Activated naive CD8-positive, alpha-beta T cell treated with anti-CD3 and anti-CD28 coated beads, Interleukin-2, amount 10 ng/mL, durations not matched to agents 7 days and 5 days (primary cell): ENCODE measurements at places on chromosomes 2 and 18.

- DNase-seq: no peak
Measured at GRCh38 chr2:224573724-224574123, 11.4 kb downstream of the CUL3 start.

DNA sequence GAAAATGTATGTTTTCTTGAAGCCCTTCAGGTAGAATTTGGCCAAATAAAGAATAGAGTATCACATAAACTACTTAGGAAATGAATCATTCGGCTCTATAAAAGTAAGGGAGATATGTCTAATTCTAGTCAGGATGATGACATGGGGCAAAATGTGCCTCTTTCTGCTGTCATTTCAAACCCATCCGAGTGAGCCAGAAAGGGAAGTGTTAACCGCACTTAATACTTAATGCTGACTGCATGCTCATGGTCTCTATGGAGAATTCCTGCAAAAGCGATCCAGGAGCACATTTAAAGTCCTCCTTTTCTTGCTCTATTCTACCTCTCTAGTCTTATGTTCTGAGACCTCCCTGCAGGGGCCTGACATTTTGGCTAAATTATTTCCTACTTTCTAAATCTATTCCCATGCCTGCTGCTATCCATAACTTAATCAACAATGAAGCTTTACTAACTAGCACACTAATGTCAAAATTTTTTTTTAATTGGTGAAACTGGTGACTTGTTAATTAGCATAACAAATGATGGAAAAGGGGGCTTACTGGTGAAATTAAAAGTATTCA, 127.4 kb downstream of the CDC42EP3 start:
- DNase-seq: no peak

DNA sequence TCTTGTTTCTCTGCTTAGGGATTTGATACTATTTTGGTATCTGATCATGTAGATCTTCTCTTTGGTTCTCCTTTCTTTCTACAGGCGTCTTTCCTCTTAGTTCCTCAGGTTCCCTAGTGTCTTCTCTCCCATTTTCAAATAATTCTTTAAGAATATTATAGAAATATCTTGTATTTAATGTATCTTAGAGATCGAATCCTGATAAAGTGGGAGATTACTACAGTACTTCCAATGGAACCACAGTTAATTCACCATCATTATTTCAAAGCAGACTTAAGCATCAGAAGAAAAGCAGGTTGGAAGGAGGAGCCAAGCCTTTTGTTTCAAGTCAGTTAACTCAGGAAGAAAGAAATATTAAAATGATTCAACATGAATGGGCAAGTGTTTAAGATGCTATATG, 1.1 kb upstream of the CHN1 start:
- no peak for DNase-seq

GRCh38 chr18:58239879-58240278, 195.9 kb downstream of the NEDD4L start:
- no peak for DNase-seq

GRCh38 chr18:3060667-3061580, 48.0 kb upstream of the LPIN2 start:
- DNase-seq: peak; percentile 55

DNA sequence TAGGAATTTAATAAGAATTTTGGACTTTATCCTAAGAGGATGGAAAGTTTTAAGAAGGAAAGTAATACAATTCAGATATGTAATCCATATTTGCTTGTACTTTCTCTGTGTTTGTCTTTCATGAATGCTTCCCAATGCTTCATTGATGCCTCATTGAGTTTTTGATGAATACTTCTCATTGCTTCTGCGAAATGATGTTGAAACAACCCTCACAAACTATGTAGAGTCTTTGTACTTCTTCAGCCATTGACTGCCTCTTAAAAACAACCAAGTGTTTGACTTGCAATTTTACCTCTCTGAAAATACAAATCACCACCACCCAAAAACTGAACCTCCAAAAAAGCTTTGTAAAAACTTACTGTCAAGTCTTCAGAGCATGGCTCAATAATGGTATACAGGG, 424.1 kb downstream of the ERBB4 start:
- no peak for DNase-seq

DNA sequence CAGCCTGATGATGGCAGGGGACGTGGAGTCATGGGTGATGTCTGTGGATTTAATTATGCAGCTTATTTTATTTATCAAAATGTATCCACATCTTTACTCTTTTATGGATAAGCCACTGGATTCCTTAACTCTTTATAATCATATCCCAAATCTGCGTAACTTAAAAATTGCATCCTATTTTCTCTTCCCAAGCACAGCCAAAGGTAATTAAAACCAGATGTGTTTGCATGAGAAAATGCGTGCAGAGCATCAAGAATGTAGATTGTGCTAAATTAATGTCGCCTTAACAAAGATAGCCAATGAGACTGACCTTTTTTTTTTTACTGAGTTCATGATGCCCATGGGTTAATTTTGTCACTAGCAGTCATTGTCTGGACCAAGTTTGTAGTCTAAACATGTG, 10.0 kb downstream of the SH3RF3 start:
- DNase-seq: no peak

DNA sequence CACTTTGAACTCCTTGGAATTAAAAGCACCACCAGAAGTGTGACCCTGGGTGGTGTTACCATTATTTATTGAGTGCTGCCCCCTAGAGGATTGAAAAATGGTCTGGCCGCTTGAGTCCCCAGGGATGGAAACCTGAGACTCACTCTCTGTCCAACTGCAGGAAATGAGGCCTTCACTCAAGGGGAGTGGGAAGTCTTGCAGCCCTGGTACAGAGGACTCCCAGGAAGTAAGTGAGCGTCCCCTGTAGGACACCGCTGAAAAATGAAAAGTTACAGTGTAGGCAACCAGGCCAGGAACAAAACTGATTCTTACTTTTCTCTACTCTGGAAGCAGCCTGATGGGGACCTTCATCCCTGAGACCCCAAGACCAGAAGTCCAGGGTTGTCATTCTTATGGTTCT, 2.2 kb upstream of the NRP2 start:
- peak; percentile 39 for DNase-seq

DNA sequence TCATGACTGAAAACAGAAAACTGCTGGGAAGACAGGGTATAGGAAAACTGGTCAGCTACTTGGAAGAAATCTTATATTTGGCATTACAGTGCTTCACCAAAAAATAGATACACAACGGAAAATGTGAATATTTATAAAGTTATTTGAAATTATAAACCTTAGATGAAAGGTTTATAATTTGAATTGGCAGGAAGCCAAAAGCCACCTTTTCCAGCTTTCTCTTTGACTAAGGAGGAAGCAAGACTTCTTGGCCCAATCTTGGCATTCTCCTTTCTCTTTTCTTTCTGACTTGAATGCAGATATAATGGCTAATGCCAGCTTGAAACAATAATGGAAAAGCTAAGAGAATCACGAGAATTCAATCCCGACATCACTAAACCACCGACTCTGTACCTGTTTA, 196.5 kb upstream of the PIK3C3 start:
- DNase-seq: no peak
